ENCODE measurements at places on chromosomes 4 and X.

DNA sequence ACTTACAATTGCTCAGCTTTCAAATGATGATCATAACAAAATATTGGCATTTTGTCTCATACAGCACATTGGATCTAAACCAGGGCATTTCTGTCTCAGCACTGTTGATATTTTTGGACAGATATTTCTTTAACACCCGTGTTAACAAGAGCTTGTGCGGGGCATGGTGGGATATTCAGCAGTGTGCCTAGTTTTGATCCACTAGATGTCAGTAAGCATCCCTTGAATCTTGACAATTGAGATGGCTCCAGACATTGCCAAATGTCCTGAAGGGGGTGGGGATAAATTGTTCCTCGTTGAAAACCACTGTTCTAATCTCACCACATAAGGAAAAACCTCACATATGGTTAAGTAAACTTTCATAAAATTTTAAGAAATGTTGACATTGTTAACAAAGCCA lies 806.3 kb downstream of the STIM2 start:
- DNase-seq: no peak

DNA sequence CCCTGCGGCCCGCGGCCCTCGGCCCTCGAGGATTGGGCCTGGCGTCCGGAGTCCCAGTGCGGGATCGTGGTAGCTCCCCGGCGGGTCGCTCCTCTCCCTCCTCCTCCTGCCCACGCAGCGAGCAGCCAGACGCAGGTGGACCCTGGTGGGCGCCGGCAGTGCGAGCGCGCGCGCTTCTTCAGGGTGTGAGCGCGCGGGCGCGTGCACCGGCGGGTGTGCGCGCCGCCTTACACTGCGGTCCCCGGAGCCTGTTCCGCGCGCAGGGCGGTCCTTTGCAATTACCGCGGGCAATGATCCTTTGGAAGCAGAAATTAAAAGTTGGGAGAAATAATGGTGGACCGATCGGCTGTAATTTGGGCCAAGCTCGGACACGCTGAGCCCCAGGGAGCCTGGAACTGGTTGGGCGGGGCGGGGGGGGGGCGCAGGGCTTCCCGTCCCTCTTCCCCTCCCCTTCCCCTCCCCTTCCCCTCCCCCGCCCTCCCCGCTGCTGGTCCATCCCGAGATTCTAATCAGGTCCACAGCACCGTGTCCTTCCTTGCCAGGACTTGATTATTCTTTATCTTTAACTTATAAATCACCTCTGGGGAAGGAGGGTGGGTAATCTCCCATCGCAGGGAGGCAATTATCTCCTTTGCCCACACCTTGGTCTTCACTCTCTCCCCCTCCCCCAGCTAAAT lies 1.6 kb upstream of the NKX1-1 start:
- no peak for DNase-seq

- DNase-seq: peak; percentile 5
Measured at GRCh38 chr4:76708971-76709771, 188.8 kb downstream of the SOWAHB start.

GRCh38 chr4:53713767-53714166 lies 122.5 kb upstream of the LNX1 start:
- no peak for DNase-seq

DNA sequence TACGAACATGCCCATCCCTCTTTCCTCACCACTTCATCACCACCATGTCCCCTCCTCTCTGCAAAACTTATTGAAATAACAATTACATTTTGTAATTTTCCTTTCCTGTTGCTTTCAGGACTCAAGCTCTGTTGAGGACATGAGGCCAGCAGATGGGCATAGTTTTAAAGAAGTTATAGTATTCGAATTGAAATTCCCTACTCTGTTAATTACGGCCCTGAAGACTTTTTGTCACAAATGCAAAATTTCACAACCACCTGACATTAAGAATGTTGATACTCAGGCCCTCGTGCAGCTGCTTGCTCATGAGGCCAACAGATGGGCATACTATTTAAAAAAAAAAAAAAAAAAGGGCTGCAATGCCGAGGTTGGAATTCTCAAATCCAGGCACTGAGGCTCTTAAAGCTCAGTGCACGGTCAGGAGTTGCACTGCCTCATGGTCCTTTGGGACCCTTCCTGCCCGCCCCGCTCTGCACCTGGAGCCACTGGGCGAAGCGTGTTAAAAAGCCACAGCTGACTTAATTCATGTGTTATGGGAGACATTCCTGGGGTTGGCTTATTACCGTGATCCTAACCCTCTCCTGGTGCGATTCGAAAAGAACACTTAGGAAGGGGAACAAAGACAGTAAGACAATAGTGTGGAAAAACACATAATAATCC lies 34.2 kb upstream of the FAT1 start:
- no peak for DNase-seq

DNA sequence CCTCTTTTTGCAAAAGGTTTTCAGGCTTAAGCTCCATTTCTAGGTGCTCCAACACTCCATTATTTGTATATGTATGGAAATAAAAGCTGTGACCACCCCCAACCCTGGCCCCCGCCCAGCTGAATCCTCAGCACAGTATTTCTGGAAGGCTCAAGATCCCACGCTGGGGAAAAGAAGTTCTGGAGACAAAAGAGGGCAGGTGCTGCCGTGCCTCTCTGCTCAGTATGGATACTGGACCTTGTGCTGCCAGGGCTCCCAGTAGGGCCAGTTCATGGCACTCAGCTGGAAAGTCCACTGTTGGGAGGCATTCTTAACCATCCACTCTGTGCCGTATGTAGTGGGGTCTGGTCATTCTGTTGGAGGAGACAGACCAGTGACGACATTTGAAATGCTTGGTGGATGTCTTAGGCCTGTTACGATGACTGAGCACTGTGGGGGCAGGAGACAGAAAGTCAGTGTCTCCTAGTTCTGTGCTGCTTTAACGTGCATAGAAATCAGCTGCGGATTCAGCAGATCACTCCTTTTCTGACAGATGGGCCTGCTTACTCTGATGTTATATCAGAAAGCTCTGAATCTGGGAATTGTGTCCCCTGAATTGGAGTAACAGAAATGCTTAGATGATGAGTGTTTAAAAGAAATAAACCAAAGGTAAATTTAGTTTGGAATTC lies 48.4 kb upstream of the MSANTD1 start:
- no peak for DNase-seq

- no peak for DNase-seq
Measured at GRCh38 chr4:137707626-137708025, 175.3 kb upstream of the PCDH18 start.

GRCh38 chrX:55451141-55451540 lies 786 bp upstream of the MAGEH1 start:
- DNase-seq: no peak

DNA sequence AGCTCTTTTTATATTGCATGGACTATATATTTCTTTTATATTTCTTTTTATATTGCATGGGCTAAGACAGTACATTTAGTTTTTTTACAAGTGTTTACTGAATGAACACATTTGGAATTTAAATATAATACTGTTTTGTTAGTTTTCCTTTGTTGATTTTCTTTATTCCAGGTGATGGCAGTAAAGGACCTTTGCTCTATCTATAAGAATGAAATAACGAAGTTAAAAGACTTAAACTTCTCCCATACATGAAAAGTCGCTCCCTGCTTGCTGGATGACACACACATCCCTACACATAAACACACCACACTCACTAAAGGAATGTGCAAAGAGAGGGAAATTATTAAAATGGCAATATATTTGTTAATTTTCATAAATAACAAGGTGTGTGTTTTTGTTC lies 102.5 kb upstream of the ANXA10 start:
- DNase-seq: no peak

GRCh38 chr4:9999956-10000561 lies 21.2 kb downstream of the SLC2A9 start:
- DNase-seq: no peak

DNA sequence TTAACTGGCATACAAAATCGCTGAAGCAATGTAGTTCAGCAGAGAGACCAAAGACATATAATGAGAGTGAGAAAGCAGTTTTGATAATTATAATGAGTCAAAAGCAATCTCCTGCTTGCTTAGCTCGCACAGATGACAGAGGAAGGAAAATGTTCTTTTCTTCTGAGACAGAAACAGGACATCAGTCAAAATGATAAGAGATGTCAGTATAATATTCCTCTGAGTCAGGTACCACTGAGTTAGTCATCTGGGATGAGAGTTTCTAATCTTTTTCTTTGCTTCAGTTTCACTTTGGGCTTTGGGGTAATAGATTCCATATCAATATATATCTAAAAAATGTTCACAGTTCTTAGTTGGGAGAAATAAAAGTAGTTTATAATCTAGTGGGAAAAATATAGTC lies 387.2 kb downstream of the PCDH7 start:
- DNase-seq: no peak

GRCh38 chrX:46386511-46386910 lies 158.7 kb downstream of the ZNF674 start:
- no peak for DNase-seq

DNA sequence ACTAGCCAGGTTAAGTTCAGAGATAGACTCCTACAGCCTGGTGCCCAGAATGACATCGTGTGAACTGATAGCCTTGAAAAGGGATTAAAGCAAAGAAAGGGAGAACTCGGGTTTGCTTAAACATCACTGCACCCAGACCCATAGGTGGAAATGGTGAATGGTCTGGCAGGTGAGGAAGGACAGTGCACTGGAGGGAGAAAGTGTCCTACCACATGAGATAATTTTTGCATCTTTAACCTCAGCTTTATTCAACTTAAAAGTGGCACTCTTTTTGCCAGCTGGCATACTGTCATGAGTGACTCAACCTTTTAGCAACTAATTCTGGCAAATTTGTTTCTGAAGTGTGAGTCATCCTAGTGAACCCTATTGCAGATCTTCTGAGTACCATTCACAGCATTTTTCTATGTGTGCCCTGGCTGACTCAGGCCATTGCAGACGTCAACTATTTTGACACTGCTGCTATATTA lies 53.0 kb upstream of the DAPP1 start:
- DNase-seq: no peak

- DNase-seq: no peak
Measured at GRCh38 chr4:78667764-78668163, 108.4 kb upstream of the BMP2K start.

DNA sequence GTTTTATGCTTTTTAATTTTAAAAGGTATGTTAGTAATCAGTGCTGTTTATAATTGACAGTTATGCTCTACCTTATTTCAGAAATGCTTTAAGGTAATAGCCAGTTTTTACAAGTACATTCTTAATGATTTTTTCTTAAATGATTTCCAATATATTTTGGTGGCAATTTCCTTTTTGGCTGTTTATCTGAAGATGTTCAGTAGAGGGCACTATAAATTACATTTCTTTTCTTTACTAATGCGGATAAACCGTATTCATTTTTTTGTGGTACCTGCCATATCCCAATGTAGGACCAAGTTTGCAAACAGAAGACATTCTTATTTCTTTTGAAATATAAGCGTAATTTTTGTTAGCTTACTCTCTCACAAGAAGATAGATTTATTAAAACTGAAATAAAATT lies 65.4 kb downstream of the CCKAR start:
- no peak for DNase-seq

DNA sequence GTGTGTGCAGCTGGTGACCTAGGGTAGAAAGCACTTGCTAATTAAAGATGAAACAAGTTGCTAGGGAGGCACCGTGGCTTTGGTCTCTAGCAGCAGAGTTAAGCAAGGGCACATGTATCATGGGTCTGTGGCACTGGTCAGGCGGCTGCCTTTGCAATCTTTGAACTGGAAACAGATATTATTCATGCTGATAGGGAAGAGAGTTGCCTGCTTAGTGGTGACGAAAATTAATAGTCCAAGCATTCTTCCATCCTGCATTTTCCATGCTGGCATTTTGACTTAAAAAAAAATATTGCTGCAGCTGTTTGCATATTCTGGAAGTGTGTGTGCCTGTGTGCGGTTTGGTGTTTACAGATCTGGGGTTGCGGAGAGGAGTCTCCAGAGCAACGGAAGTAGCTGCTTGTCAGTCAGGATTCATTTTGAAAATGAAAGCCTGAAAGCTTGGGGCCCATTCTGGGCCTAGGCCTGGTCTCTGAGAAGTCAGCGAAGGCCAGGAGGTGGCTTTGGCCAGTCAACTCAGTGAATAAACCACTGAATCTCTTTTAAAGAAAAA lies 2.3 kb upstream of the SOWAHD start:
- DNase-seq: no peak

- DNase-seq: no peak
Measured at GRCh38 chrX:152901816-152902501, 4.1 kb downstream of the ZNF185 start.

DNA sequence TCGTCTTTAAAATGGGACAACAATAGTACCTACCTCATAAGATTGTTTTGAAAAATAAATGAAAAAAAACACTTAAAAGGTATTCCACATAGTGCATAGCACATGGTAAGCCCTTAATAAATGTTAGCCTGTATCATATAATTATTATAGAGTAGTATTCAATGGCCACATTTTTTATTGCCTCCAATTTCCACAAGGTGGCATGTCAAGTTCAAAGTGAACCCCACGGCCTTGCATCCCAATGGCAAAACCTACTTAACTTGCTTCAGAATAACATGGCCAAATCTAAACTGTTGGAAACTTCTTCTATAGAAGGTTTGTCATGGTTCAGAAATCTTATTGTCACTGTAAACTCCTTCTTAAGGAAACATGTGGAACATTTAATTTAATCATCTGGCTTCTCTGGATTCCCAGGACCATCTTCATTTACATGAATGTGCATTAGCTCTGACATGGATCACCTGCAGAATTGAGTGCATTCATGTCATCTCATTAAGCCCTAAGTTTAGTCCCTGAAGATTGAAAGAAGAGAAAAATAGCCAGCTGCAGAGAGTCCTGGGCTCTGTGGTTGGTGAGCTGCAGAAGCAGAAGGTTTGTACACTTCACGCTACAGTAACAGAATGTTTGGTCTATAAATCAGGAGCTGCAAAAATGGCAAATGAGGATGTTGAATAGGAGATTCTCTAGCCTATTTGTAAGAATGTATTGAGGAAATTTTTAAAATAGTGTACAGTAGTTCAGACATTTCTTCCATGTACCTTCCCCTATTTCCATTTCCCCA lies 61.0 kb downstream of the ANXA3 start:
- no peak for DNase-seq

DNA sequence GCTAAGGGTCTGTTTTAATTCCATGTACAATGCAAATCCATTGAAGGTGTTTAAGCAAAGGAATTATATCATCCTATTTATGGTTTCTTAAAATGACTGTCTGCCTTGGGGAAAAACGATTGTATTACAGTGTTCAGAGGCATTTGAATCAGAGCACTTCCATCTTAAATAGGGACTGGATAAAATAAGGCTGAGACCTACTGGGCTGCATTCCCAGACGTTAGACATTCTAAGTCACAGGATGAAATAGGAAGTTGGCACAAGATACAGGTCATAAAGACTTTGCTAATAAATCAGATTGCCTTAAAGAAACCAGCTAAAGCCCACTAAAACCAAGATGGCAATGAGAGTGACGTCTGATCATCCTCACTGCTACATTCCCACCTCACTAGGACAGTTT lies 1167.2 kb upstream of the PABPC4L start:
- no peak for DNase-seq

DNA sequence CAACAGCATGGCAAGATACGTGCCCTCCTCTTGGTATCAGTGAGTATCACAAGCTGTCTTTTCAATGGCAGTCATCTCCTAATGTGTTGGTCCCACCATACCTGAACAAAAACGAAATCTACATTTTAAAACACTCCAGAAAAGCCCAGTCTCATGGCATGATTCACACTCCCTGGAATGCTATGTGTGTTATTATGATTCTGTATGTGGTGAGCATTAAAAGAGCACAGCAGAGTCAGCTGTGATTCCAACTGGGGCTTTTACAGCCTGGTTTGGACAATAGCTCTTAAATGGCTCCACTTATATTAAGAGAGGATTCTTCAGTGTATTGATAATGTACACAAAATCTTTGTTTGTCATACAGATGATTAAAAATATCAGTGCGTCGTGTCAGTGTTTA lies 274.1 kb upstream of the GK2 start:
- no peak for DNase-seq
